Urothelium cell line (cell line): ENCODE measurements at places on chromosomes 7 and 10.

- DNase-seq = no peak
Measured at GRCh38 chr10:19889256-19889655, 73.0 kb downstream of the PLXDC2 start.

DNA sequence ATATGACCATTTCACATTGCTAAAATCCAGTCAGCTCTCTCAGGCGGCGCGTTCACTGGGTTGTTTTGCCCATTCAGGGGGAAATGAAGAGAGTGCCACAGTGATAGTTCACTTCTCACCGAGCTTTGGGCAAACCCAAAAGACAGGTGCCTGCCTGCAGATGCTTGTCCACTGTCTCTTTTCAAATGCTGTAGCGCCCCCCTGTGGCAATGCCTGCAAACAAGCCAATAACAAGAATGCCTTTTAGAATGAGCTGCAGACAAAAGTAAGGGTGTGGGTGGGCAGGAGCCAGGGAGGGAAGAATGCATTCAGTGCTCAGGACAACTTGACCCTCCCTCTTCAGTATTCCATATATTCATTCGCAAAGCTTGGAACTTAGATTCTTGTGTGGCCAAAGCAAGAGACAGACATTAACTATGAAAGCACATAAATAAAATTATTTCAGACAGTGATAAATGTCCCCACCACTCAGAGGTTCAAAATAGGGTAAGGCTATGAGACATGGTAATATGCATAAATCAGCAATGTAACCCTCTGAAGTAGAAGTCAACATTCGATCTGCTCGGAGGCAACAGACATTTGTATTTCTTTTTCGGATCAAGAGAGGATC lies 86.9 kb downstream of the JAZF1 start:
- peak; percentile 68 for DNase-seq

- DNase-seq = no peak
Measured at GRCh38 chr10:97069026-97069425, 116.7 kb downstream of the SLIT1 start.

DNA sequence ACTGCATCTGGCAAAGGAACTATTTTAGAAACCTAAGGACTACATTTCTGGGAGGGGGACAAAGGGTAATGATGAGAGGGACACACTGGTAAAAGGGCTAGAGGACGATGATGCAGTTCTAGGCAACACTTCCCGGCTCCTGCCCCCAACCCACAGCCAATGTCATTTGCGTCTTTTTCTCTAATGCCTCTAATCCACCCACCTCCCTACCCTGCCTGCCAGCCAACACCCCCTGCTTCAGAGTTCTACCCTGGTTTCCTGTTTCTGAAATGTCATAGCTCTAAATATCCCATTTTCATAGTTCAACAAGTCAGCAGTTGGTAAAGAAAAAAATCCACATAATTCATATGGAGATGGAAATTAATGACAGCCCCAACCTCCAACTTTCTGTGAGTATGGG lies 79.0 kb downstream of the KIAA1549 start:
- no peak for DNase-seq

GRCh38 chr7:54897891-54898290 lies 120.9 kb upstream of the EGFR start:
- no peak for DNase-seq

GRCh38 chr7:139341776-139342226 lies 664 bp downstream of the FMC1 start:
- DNase-seq = no peak

- no peak for DNase-seq
Measured at GRCh38 chr7:41720886-41721285, 18.0 kb upstream of the INHBA start.
